Fibroblast of villous mesenchyme (primary cell): ENCODE measurements at places on chromosomes 4 and X.

DNA sequence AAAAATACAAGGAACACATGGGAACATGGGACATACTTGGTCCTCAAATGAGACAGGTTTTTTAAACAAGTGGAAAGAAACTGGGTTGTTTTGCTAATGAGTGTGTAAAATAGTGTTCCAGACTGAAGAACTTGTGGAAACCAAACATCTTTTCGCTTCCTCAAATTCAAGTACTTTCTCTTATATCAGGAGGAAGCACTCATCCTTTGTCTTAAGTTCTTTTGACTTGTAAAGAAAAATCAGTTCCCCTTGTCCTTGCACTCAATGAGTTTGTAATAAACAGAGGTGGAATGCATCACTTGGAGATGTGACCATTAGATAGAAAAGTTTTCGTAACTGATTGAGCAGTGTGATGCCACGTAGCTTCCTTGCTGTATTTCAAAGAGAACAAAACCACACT is 101.1 kb downstream of the PHOX2B start:
- no peak for DNase-seq

DNA sequence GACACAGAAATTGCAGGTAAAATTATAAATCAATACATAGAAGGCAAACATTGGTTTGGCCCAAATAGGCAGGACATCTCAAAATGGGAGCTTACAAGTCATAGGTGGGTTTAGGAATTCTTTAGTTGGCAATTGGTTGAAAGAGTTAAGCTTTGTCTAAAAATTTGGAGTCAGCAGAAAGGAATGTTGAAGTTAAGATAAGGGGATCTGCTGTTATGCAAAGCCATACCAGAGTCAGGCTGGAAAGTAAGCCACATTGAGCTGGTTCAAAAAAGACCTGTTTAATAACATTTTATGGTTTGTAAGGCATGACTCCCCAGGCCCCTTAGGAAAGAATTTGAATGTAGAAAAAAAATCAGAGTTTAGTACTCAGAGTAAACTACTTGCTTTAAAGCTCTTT is 92.6 kb downstream of the IL13RA2 start:
- peak; percentile 65 for DNase-seq

DNA sequence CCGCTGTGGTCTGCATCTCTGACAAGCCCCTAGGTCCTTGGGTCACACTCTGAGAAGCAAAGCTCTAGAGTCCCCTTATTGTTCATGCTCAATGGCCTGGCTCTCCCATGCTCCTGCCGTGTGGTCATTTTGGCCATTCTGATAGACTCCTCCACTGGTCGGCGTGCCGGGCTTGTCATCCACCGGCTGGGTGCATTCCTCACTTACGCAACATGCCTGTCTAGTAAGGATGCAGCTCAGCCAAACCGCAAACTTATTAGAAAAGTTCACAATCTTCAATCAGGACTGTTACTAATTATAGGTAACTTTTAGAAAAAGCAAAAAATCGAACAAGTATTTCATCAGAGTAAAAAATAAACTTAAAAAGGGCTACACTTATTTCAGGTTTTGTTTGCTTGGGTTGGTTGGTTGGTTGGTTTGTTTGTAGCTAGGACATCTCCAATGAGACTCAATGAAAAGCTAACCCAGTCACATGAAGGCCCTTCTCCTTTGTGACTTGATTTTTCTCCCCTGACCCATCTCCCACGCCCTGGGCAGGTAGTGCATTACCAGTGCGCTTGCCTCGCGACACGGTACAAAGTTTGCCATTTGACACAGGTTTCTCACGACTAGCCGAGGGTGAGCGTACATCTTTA is 41.0 kb downstream of the IRF2 start:
- DNase-seq, result peak; percentile 73

DNA sequence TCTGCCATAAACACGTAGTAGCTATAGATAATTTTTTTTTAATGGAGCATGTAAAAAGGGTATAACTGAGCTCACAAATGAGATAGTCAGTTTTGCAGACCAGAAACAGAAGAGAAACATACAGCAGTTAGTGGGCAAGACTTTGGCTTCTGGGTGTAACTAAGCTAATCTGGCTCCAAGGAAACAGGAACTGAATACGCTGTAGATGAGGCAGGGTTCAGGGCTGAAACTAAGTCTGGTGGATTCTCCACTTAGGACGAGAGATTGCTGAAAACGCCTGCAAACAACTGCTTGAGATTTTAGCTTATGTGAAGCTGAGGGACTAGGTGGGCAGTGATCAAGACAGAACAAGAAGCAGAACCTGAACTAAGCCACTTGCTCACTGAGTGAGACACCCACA is 91.7 kb downstream of the SMIM20 start:
- DNase-seq, result no peak

- no peak for DNase-seq
These were observed 26.0 kb downstream of the KIT start for GRCh38 chr4:54683616-54684346.

DNA sequence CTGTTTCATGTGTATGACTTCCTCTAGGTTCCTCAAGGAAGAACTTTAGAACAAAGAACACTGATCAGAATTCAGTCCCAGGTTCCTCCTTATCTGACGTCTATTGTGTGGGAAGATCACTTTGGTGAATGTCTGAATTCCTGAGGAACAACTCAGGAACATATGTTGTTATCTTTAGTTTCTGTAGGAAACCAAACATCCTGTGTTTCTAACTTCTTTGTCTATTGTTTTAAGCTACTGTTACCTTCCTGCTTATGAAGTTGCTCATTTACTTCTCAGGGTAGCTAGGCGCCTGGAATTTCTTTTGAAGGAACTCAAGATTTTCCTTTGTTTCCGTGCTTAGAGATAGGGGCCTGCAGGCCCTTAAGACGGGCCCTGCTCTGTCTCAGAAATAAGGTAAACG is 46.2 kb downstream of the MAGEB5 start:
- peak; percentile 1 for DNase-seq

DNA sequence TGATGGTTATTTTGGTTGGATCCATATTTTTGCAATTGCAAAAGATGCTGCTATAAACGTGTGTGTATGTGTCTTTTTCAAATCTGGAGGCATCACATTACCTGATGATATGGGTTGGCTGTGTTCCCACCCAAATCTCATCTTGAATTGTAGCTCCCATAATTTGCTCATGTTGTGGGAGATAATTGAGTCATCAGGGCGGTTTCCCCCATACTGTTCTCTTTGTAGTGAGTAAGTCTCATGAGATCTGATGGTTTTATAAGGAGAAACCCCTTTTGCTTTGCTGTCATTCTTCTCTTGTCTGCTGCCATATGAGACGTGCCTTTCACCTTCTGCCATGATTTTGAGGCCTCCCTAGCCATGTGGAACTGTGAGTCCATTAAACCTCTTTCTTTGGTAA is 33.4 kb downstream of the APOOL start:
- no peak for DNase-seq

DNA sequence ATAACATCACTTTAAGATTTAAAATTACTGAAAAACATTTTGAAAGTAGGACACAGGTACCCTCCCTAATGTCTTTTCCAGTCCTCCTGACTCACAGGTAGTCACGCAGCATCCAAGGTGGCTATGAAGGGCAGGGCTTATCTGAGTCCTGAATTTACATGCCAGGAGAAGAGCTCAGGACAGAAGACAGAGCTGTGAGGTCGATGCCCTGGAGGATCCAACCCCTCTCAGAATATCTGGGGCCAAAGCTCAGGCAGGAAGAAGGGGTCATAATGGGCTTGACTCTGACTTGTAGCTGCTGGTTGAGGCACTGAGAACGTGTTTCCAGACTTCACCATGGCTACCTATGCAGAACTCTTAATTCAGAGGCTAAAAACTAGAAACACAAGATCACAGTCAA is 177.5 kb downstream of the AASDH start:
- DNase-seq, result no peak

- DNase-seq, result no peak
These were observed 499.7 kb upstream of the POU3F4 start for GRCh38 chrX:83008415-83008814.

DNA sequence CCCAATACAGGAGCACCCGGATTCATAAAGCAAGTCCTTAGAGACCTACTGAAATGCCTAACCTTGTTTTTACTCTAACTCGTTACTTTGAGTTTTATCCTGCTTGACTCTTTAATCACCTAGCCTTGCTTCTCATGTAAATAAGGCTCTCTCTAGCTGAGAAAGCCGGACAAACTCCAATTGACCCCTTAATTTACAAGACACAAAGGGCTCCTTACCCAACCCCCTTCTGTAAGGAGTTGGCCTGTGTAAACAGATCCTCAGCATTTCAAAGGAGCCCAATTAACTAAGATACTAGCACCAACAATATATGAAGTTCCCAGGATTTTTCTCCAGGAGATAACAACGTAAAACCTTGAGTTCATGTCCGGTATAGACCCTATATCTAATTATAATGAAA is 61.7 kb downstream of the CT47B1 start:
- DNase-seq, result no peak

GRCh38 chr4:81562093-81562492 is 90.4 kb upstream of the RASGEF1B start:
- no peak for DNase-seq
